Spinal cord (tissue), 10 donors: ENCODE measurements at places on chromosomes 11 and 22. TPM values are rescaled to one million over a fixed set of nuclear protein-coding genes. Genes with fewer than 3 reads are reported as not detected.
A peak's percentile ranks its signal among the peaks of the same experiment; 100 is the strongest.

DNA sequence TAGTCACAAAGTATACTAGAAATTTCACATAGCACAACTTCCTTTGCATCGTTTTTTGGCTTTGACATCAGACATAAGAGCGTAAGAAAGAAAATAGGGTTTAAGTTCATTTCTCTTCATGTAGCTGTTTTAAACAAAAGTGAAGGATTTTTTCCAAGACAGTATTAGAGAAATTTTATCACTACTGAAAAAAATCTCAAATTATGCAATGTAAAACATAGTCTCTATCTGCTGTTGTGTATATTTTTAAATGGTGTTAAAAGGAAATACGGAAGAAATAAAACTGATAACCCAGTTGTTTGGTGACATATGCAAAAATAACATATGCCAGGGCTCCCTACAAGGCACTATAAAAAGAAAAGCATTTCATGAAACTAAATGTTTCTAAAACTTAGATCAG is 1449.4 kb downstream of the LRRC4C start:
- H3K27me3 ChIP-seq = no peaks in the 10 kb centered on the region
- no peak for DNase-seq
- H3K27ac ChIP-seq = no peak overlapping the region
- no peaks in the 10 kb centered on the region for H3K36me3 ChIP-seq

DNA sequence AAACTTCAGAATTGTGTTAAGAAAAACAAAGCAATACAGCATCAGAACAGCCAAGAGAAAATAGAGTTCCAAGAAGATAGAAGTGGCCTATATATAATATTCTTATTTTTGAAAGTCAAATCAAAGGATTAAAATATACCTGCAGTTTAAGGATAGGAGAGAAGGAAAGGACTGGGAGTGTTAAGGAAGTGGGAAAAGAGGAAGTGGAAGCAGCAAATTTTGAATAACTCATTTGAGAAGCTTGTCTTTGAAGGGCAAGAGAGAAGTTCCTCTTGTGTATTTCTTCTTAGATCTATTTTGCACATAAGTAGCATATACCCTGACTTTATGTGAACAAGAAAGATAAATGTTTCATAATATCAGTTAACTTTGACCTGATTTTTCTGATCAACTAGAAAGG is 62.6 kb upstream of the SLC17A6 start:
- H3K4me1 ChIP-seq = no peaks in the 10 kb centered on the region
- no peak for DNase-seq
- no peak overlapping the region for H3K4me3 ChIP-seq
- peaks cover 5% of the 10 kb centered on the region for H3K36me3 ChIP-seq
- no peak overlapping the region for H3K27ac ChIP-seq
- H3K27me3 ChIP-seq = no peaks in the 10 kb centered on the region

GRCh38 chr11:36015799-36016198 is 71.9 kb downstream of the LDLRAD3 start:
- no peak for DNase-seq
- peak overlapping the region; percentile 54 for H3K27ac ChIP-seq
- H3K36me3 ChIP-seq = no peaks in the 10 kb centered on the region
- H3K4me1 ChIP-seq = peaks cover 21% of the 10 kb centered on the region
- no peaks in the 10 kb centered on the region for H3K27me3 ChIP-seq
- no peak overlapping the region for H3K4me3 ChIP-seq

DNA sequence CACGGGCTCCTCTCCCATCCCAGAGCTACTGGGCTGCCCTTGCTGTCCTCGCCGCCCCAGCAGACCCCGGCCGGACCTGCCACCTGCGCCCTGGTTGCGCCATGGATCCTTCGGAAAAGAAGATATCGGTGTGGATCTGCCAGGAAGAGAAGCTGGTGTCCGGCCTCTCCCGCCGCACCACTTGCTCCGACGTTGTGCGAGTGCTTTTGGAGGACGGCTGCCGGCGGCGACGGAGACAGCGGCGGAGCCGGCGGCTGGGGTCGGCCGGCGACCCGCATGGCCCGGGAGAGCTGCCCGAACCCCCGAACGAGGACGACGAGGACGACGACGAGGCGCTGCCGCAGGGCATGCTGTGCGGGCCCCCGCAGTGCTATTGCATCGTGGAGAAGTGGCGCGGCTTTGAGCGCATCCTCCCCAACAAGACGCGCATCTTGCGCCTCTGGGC is 382 bp downstream of the RASSF10 start:
- H3K4me3 ChIP-seq = peak overlapping the region; percentile 66
- H3K27ac ChIP-seq = peak overlapping the region; percentile 89
- no peaks in the 10 kb centered on the region for H3K36me3 ChIP-seq
- DNase-seq = no peak
- H3K27me3 ChIP-seq = peaks cover 49% of the 10 kb centered on the region

Gene ALDH3B2
- not detected for polyA plus RNA-seq
